Activated T-helper 2 cell treated with anti-CD3 and anti-CD28 coated beads, Interferon-gamma antibody, Interleukin-2, Interleukin-4, amounts not matched to agents 10 μg/mL and 5 μg/mL and 100 μg/mL, durations not matched to agents 14 hours and 24 hours and 36 hours (primary cell): ENCODE measurements at places on chromosomes 16 and 17.

- no peak for DNase-seq
Observed at GRCh38 chr16:11498683-11499082, 88.0 kb downstream of the LITAF start.

DNA sequence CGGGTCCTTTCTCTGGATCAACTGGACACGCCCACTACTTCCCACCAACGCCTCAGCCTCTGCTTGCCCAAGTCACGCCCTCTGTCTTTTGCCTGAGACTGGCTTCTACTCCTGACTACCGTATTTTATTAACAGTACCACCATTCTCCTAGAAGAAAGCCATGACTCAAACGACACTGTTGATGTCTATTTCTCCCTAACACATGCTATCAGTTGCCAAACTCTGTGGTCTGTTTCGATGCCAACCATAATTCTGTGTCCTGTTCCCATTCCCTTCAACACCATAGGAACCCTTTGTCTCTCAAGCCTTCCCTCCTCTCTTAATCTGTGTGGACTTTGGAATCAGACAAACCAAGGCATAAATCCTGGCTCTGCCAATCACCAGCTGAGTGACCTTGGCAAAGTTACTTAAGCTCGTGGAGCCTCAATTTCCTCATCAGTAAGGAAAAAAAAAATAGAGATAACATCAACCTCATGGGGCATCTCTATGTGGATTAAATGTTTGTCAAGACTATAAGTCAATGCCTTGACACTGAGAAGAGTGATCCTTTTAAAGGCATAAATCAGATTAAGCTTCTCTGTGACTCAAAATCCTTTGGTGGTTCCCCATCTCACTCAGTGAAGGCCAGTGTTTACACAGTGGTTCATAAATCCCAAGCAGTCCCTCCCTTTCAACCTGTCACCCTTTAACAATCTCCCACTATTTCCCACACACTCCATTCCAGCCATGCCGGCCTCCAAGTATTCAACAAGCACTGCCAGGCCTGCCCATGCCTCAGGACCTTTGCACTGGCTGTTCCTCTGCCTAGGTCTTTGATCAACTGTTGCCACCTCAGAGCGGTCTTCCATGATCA, 45.6 kb downstream of the ERN1 start:
- no peak for DNase-seq

- no peak for DNase-seq
Observed at GRCh38 chr16:7834771-7835431, 502.3 kb downstream of the RBFOX1 start.

DNA sequence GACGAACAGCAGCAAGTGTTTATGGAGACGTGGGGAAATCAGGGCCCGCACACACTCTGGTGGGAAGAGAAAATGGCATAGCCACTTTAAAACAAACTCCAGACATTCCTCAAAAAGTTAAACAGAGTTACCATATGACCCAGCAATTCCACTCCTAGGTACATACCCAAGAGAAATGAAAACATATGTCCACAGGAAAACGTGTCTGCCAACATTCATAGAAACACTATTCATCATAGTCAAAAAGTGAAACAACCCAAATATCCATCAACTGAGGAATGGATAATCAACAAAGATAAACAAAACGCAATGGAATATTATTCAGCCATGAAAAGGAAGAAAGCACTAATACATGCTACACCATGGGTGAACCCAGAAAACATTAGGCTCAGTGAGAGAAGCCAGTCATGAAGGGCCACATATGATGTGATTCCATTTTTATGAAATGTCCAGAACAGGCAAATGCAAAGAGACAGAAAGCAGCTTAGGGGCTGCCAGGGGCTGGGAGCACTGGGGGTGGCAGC, 32.8 kb downstream of the ADCY9 start:
- DNase-seq: no peak
